ENCODE measurements at places on chromosomes 5 and 9. TPM values are rescaled to one million over a fixed set of nuclear protein-coding genes. Genes with fewer than 3 reads are reported as not detected.

GRCh38 chr9:118962426-118962825 is 406.8 kb downstream of the BRINP1 start:
- no peaks in the 10 kb centered on the region for H3K36me3 ChIP-seq
- H3K27ac ChIP-seq: peak overlapping the region; percentile 34
- no peak for DNase-seq
- H3K4me1 ChIP-seq: no peaks in the 10 kb centered on the region
- H3K27me3 ChIP-seq: no peaks in the 10 kb centered on the region
- no peak overlapping the region for H3K4me3 ChIP-seq

DNA sequence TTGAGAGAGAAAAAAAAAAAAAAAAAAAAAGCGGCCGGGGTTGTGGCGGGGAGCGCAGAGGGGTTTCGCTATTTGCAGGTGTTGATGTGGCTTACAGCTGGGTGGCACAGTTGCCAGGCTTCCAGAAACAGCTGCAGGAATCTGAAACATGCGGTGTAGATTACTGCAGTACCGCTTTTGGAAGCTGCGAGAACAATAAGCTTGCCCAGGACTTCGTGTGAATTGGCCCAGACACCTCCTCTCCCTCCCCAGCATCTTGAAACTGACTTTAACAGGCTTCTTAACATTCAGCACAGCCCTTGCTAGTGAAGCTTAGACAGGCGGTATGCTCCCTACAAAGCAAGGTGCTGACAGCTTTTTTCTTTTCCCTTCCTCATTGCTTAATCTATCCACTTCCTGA is 104.0 kb downstream of the ATP10B start:
- no peak overlapping the region for H3K4me3 ChIP-seq
- H3K27ac ChIP-seq: no peak overlapping the region
- no peak for DNase-seq
- H3K27me3 ChIP-seq: no peaks in the 10 kb centered on the region
- no peaks in the 10 kb centered on the region for H3K4me1 ChIP-seq
- H3K36me3 ChIP-seq: no peaks in the 10 kb centered on the region

- H3K27ac ChIP-seq: peak overlapping the region; percentile 16
- no peaks in the 10 kb centered on the region for H3K4me1 ChIP-seq
- DNase-seq: no peak
Measured at GRCh38 chr9:105299190-105299854, 54.9 kb downstream of the SLC44A1 start.

The SLF1 gene
- polyA plus RNA-seq: 2.4 TPM

DNA sequence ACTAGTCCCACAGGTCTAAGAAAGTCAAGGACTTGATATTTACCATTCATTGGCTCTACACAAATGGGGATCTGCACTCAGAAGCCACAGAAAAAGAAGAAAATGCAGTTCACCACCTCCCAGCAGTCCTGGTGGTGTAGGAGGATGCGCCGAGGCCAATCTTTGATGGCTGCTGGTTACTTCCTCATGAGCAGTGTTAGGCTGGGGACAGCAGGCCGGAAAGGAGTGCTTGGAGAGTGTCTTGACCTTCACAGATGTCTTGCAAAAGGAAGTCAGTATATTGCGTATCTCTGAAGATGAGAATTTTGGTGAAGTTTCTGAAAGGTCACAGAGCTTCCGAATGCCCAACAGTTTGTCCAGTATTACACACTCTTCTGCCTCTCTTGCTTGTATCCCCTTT is 597.0 kb downstream of the EBF1 start:
- no peak for DNase-seq
- H3K27me3 ChIP-seq: no peaks in the 10 kb centered on the region
- no peak overlapping the region for H3K4me3 ChIP-seq
- peaks cover 38% of the 10 kb centered on the region for H3K4me1 ChIP-seq
- H3K27ac ChIP-seq: no peak overlapping the region
- H3K36me3 ChIP-seq: no peaks in the 10 kb centered on the region

The PRDM9 gene
- polyA plus RNA-seq: not detected

- no peak for DNase-seq
- H3K27ac ChIP-seq: no peak overlapping the region
- H3K4me3 ChIP-seq: peak overlapping the region; percentile 6
- peaks cover 16% of the 10 kb centered on the region for H3K27me3 ChIP-seq
- no peaks in the 10 kb centered on the region for H3K36me3 ChIP-seq
- no peaks in the 10 kb centered on the region for H3K4me1 ChIP-seq
Measured at GRCh38 chr9:96874947-96875460, 20.7 kb upstream of the ZNF782 start.

GRCh38 chr9:78218890-78219289 is 17.0 kb upstream of the CEP78 start:
- no peak overlapping the region for H3K4me3 ChIP-seq
- no peak for DNase-seq
- no peak overlapping the region for H3K27ac ChIP-seq
- H3K36me3 ChIP-seq: no peaks in the 10 kb centered on the region
- no peaks in the 10 kb centered on the region for H3K27me3 ChIP-seq
- H3K4me1 ChIP-seq: no peaks in the 10 kb centered on the region

DNA sequence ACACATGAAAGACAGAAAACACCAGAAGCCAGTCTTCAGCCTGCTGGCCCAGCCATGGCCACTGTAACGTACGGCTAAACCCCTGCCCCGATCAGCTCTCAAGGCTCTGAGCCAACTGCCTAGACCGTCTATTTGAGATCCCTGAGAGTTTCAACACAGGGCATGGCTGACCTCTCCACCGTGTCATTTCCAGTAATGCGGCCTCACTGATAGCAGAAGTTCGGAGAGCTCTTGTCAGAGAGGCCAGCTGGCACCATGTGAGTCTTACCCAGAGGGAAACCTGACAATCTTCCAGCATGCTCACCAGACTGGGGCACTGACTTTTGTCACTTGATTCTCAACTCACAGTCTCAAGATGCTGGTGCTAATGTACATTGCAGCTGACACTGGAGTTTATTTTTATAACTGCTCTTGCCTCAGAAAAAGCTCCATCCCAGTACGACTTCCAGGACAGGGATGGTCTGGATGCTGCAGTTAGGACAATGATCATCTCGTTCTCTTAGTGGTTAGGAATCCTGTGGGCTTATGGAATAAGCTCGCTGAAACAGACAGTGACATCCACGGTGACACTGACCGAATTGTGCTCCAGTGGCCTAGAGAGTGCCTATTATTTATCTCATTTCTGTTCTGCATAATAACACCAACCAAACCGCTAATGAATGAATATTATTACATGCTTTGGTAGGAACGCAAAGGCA is 372.7 kb downstream of the ICE1 start:
- H3K36me3 ChIP-seq: no peaks in the 10 kb centered on the region
- H3K4me1 ChIP-seq: peaks cover 9% of the 10 kb centered on the region
- peak overlapping the region; percentile 30 for H3K27ac ChIP-seq
- H3K27me3 ChIP-seq: no peaks in the 10 kb centered on the region
- peak; percentile 92 for DNase-seq

The SLC25A48 gene
- polyA plus RNA-seq: 8.7 TPM

The OR13F1 gene
- not detected for polyA plus RNA-seq

DNA sequence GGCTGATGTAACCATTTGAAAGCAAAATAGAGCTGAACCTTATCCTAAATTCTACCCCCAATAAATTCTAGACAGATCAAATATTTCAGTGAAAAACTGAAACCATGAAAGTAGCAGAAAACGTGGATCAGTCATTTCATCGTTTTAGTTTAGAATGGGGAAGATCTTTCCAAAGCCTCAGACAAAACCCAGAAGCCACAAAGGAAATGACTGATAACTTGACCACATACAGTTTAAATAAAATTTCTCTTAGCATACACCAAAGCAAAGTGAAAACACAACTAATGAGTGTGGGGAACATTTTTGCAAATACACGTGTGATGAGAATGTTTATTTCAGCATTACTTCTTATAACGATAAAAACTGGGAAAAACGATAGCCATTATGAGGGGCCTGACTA is 284.8 kb downstream of the ADGRV1 start:
- no peak overlapping the region for H3K27ac ChIP-seq
- H3K27me3 ChIP-seq: no peaks in the 10 kb centered on the region

GRCh38 chr9:38009990-38010389 is 59.0 kb downstream of the SHB start:
- H3K27ac ChIP-seq: no peak overlapping the region
- DNase-seq: no peak
- no peaks in the 10 kb centered on the region for H3K27me3 ChIP-seq
- peaks cover 33% of the 10 kb centered on the region for H3K4me1 ChIP-seq
- H3K36me3 ChIP-seq: peaks cover 8% of the 10 kb centered on the region

Data from heart left ventricle (tissue), 16 donors.